ENCODE measurements at places on chromosomes 6 and 20.

DNA sequence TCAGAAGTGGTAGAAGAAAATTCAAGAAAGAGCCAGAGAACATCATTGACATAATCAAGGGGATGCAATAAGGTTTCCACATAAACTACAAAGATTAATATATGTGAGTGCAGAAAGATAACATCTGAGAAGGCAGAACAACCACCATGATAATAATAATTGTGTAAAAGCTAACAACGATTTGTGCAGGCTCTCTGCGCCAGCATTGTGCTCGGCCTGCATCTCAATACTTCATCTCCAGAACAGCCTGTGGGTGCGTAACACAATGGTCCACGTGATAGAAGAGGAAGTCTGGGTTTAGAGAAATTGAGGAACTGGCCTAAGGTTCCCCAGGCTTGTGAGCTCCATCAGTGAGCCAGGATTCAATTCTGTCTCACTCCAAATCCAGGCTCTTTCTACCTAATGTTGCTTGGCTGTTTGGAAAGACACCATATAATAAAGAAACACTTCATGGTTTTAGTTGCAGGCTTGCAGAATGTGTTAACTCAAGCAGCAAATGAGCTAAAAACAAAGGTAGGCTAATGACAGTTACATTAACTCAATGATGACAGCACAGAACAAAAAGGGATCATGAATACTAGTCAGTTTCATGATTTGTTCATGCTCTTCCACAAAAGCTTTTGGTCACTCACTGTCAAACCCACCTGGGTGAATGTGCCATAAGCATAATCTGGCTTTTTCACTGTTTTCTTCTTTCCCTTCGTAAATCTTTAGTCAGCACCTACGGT lies 71.2 kb downstream of the LY86 start:
- no peak for DNase-seq

DNA sequence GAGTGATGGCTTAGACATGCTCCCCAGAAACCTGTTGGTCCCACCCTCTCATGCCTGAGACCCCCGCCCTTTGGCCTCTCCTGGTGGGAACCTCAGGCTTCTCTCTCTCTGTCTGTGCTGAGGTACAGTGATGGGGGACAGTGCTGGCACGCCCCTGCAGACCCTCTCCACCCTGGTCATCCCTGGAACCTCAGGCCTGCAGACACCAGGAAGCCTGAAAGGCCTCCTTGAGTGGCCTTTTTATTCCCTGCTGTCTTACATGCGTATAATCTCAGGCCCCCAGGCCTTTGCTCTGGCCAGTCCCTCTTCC lies 78.5 kb upstream of the MAFB start:
- DNase-seq: no peak

GRCh38 chr6:13613029-13613594 lies 2.0 kb upstream of the NOL7 start:
- DNase-seq: no peak

- DNase-seq: no peak
These were observed 124.6 kb upstream of the CDH4 start for GRCh38 chr20:61127311-61128039.

- no peak for DNase-seq
These were observed 898 bp downstream of the XRN2 start for GRCh38 chr20:21303872-21304586.

GRCh38 chr20:41030061-41030460 lies 1.4 kb downstream of the TOP1 start:
- no peak for DNase-seq

DNA sequence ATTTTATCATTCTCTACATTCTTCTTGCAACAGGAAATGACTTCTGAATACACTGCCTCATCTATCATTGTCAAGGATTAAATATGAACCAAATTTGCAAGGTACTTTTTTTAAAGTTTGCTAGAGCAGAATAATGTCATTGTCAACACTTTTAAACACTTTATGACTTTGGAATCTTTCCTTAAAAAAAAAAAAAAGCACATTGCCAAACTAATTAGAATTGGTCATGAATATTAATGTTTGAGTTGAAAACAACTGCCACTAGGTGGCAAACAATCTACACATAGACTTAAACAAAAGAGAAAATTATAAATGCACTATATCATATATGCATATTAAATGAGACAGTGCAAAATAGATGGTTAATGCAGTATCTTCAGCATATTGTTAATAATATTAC lies 32.5 kb upstream of the TMEM244 start:
- no peak for DNase-seq

DNA sequence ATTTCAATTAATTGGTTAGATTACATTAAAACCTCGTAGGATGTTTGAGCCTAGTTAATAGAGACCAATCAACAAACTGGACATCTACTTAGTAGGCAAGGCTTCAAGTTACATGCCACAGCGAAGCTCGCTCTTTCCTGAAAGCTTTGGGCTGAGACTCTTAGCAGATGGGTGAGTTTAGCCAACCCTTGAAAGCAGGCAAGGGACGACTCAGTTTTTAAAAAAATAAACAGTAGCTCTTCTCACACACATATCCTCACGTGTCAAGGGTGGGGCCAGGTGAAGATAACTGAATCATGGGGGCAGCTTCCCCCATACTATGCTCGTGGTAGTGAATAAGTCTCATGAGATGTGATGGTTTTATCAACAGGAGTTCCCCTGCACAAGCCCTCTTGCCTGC lies 775 bp downstream of the MTFR2 start:
- DNase-seq: no peak

DNA sequence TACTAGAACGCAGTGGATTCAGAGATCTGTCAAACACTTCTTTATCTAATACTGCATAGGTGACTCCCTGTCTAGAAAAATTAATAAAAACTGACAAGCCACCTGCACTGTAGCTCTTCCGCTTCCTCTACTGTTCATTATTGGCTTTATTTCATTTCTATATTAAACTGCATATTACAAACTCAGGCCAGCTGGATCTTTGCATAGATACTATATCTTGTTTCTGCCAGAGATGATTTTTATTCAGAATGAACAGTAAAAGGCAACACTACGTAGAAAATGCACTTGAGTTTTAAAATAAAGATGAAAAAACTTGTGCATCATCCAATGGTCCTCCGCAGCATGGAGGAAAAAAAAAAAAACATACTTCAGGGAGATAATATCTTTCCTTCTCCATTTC lies 508.3 kb downstream of the PRKN start:
- DNase-seq: no peak

DNA sequence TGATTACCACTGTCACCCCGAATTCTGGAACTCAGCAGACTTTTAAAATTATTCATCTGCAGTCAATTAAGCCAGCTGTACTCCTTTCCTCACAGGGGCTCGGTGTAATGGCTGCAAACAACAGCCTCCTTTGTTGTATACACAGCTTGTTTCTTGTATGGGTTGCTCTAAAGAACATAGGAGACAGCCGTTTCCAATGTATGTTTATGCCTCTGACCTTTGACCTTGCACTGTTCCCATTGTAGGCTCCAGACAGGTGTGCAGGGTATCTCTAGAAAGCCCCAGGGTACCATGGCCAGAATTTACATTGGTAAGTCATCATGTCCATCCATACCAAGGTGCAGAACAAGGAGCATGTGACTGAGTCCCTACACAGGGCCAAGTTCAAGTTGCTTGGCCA lies 11.5 kb upstream of the TENT5A start:
- DNase-seq: no peak

- DNase-seq: no peak
These were observed 159.2 kb downstream of the ATXN1 start for GRCh38 chr6:16602035-16602434.

GRCh38 chr20:53995949-53996348 lies 74.4 kb downstream of the BCAS1 start:
- DNase-seq: no peak

DNA sequence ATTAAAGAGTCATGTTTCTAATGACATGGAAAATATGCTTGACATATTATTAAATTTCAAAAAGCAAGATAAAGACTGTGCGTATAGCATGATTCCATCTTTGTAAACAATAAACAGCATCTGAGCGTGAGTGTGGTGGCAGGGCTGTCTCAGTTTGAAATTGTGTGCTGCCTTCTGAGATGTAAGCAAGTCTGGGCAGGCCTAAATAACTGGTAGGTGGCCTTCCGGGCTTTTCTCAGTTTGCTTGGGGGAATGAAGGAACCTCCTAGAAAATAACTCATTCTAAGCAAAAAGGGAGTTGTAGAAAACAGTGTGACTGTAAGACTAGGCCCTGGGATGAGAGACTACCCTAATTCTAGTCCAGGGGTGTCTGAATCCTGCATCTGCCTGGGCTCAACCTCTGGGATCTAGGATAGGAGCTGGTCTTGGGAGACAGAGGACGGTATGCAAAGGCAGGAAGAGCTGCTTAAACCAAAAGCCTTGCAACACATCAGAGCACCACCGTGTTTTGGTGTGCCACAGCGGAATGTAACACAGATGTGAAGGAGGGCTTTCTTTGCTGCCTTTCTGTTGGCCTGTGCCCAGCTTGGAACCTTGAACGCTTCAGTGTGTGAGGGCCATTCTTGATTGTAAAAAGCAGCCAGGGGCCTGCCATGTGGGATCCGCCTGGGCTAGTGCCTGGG lies 63.5 kb upstream of the L3MBTL3 start:
- no peak for DNase-seq

- no peak for DNase-seq
These were observed 18.7 kb upstream of the HECA start for GRCh38 chr6:139115989-139116758.

GRCh38 chr20:49614338-49615050 lies 46.6 kb upstream of the PTGIS start:
- DNase-seq: no peak

- no peak for DNase-seq
These were observed 652.5 kb upstream of the EPHA7 start for GRCh38 chr6:94071835-94072234.

- DNase-seq: no peak
These were observed 9.9 kb downstream of the GSTA4 start for GRCh38 chr6:52985228-52985627.

DNA sequence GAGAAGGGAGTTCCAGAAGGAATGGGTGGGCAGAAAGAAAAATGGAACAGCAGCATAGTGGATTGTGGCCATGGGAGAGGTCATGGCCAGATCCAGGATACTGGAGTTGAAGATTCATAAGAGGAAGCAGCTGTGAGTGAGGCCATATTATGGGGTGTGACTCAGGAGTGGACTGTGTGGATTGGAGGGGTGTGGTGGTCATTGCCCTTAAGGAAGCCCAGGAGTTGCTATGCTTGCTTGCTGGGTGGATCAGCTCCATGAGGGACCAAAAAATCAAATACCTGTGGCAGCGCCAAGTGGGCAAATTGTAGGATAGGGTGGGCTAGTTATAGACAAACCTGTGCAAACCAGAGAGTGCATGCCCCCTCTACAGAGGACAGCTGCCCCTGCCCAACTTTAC lies 18.3 kb downstream of the LRRC1 start:
- no peak for DNase-seq

GRCh38 chr20:38715646-38716045 lies 8.6 kb upstream of the SLC32A1 start:
- no peak for DNase-seq

GRCh38 chr20:48738399-48739304 lies 89.1 kb downstream of the PREX1 start:
- DNase-seq: no peak

DNA sequence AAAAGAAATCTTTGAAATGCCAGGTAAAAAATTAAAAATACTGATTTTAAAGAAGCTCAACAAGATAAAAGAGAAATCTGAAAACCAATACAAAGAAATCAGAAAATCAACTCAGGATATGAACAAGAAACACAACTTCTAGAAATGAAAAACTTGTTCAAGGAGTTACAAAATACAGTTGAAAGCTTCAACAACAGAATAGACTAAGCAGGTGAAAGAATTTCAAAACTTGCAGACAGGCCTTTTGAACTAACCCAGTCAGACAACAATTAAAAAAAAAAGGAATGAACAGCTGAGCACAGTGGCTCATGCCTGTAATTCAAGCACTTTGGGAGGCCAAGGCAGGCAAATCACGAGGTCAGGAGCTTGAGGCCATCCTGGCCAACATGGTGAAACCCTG lies 57.8 kb downstream of the PDSS2 start:
- DNase-seq: no peak

GRCh38 chr6:137175157-137175867 lies 1.9 kb upstream of the IL22RA2 start:
- DNase-seq: no peak

DNA sequence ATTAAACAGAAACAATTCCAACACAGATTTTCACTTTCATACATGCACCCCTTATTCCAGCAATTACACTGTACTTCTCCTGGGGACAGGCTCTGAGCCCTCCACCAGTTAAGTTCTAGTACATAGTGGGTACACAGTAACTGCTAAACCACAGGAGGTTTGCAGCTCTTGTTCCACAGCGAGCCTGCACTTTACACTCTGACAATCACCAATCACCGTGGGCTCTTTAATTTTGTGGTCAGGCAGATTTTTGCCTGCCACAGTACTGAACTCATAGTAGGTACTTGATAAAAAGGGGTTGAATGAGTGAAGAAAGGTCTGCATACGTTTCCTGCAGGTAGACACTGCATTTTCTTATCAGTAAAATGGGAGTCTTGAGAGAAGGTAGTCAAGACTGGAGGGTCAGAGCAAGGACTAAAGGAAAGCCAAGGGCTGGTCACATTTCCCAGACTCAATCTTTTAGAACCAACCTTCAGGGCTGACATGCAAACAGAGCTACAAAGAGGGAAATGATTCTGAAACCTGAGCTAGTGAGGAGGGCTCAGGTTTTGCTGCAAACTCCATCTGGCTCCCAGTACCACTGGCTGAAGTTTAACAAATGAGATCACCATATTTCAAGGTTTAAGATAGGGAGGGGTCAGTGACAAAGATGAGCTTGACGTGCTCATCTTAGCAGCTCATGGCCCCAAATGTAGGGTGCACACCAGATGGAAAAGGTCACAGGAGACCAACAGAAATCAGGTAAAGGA lies 404.6 kb downstream of the BTBD9 start:
- no peak for DNase-seq

- no peak for DNase-seq
These were observed 115.9 kb upstream of the FRMD1 start for GRCh38 chr6:168194732-168195567.

- no peak for DNase-seq
These were observed 15.5 kb upstream of the SNRNP48 start for GRCh38 chr6:7574500-7574899.

DNA sequence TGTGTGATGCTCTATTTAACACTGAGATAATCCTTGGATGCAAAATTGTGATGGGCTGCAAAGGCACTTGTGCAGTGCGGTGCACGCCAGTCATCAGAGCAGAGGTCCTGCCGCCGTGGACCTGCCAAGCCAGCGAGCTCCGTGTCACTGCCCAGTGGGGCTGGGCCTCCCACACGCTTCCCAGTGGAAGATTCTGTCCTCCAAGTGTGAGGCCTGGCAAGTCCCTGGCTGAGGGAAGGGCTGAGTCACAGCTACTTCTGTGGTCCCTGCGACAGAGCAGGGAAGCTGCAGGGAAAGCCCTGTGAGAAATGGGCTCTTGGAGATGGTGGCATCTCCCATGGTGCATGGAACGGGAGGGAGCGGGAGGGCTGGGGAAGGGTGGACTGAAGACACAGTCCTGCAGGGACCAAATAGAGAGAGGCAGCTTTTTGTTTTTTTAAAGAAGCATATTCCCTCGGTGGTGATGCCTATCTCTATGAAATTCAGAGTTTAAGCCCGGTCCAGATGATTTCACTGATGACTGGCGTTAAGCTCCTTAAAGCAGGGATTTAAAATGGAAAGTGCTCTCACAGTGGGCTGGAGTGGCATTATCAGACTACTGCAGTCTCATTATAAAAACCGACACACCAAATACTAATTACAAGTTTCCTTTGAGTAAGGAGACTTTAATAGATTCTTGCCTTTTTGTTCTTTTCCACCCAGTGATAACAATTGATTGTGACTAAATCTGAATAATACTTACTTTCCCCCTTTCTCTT lies 413.7 kb downstream of the QKI start:
- no peak for DNase-seq

- no peak for DNase-seq
These were observed 86.4 kb upstream of the NOX3 start for GRCh38 chr6:155542036-155542435.

All from stimulated activated CD8-positive, alpha-beta memory T cell treated with anti-CD3 and anti-CD28 coated beads, Interleukin-4, amount 100 ng/mL, for 1 hour (primary cell).